ENCODE measurements at places on chromosomes 16 and 17.

- no peak for DNase-seq
These were observed 443.3 kb downstream of the UTP18 start for GRCh38 chr17:51703361-51704341.

DNA sequence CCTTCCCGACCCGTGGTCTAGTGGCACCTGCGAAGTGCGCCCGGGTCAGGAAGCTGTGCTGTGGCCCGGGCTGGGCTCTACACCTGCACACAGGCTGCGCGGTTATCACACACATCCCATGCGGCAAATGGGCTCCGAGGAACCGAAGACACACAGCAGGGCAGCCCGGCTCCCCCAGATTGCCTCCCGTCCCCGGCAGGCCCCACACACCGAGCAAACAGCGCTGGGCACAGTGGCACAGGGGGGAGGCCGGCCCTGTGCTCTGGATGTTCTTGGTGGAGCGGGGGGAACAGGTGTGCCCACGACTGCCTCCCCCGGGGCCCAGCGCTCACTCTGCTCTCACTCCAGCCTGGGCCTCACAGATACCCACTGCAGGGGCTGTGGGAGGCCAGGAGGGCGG lies 28.9 kb upstream of the PABPN1L start:
- DNase-seq: no peak
- no peaks in the 10 kb centered on the region for H3K27me3 ChIP-seq
- no peak overlapping the region for H3K4me3 ChIP-seq
- peaks cover 4% of the 10 kb centered on the region for H3K4me1 ChIP-seq
- no peaks in the 10 kb centered on the region for H3K36me3 ChIP-seq
- no peak overlapping the region for H3K27ac ChIP-seq

DNA sequence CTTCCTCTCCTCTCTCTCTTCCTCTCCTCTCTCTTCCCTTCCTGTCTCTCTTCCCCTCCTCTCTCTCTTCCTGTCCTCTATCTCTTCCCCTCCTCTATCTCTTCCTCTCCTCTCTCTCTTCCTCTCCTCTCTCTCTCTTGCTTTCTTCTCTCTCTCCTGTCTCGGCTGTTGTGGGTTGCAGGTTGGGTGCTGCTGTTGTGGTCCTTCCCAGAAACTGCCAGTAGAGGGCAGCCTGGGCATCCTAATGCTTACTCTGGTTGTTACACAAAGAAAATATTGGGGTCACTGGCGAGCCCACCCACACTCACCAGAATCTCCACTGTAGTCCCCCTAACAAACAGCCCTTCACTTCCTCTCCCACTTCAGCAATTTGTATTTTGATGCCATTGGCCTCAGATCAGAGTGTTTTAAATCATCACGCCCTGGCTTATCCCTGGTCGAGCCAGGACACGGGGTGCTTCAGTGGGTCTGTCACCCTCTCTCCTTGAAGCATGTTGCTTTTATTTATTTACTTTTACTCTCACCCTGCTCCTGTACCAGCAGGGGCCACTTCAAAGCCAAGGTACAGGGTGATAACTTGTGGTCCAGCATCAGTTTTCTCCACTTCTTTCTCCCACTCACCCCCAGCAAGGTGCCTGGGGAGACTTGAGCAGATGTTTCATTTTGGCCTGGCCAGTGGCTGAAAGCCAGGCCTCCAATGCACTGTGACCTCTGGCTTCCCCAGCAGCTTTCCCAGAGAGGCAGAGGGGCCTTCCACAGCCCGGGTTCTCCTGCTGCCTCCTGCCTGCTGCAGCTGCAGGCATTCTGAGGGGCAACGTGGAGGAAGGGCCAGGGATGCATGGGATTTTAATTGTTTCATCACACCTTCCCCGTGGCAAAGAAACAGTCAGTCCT lies 4.7 kb upstream of the MMP15 start:
- peaks cover 2% of the 10 kb centered on the region for H3K36me3 ChIP-seq
- peaks cover 1% of the 10 kb centered on the region for H3K27me3 ChIP-seq
- H3K4me3 ChIP-seq: no peak overlapping the region
- H3K4me1 ChIP-seq: peaks cover 26% of the 10 kb centered on the region
- peak; percentile 61 for DNase-seq
- H3K27ac ChIP-seq: peak overlapping the region; percentile 48

DNA sequence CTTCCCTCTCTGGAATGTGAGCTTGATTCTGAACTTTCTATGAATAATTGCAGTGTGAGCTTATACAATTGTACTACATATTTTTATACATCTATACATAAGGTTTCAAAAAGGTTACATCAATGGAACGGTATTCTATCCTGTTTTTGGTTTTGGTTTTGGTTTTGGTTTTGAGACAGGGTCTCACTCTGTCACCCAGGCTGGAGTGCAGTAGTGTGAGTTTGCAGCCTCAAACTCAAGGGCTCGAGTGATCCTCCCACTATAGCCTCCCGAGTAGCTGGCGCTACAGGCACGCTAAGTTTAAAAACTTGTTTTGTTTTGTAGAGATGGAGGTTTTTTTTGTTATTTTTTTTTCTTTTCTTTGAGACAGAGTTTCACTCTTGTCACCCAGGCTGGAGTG lies 1.1 kb downstream of the CTRB1 start:
- H3K4me1 ChIP-seq: peaks cover 8% of the 10 kb centered on the region
- H3K27me3 ChIP-seq: no peaks in the 10 kb centered on the region
- H3K27ac ChIP-seq: peak overlapping the region; percentile 91
- no peaks in the 10 kb centered on the region for H3K36me3 ChIP-seq
- DNase-seq: no peak

GRCh38 chr16:70302745-70303144 lies 3.8 kb downstream of the DDX19B start:
- no peaks in the 10 kb centered on the region for H3K27me3 ChIP-seq
- peaks cover 16% of the 10 kb centered on the region for H3K36me3 ChIP-seq
- no peak overlapping the region for H3K4me3 ChIP-seq

- DNase-seq: no peak
- H3K36me3 ChIP-seq: no peaks in the 10 kb centered on the region
- no peaks in the 10 kb centered on the region for H3K4me1 ChIP-seq
- no peak overlapping the region for H3K4me3 ChIP-seq
- H3K27me3 ChIP-seq: peaks cover 10% of the 10 kb centered on the region
These were observed 317.2 kb upstream of the MYOCD start for GRCh38 chr17:12348476-12348875.

DNA sequence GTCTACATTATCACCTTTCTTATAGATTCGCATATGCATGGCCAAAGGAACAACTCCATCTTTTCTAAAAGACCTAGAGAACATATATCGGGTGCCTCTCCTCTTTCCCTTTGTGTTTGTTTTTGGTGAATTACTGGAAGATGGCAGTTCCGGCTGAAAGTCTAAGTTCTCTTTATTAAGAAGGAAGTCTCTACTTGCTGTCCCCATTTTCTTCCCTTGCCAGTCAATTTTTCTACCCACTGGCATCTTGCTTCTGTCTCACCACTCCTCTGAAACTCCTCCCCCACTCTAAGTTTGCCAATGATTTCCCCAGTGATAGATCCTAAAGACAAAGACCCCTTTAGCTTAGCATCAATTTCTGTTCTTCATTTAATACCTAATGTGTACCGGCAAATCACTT lies 93.9 kb upstream of the CORO6 start:
- DNase-seq: no peak
- no peak overlapping the region for H3K4me3 ChIP-seq
- no peaks in the 10 kb centered on the region for H3K27me3 ChIP-seq
- peaks cover 24% of the 10 kb centered on the region for H3K36me3 ChIP-seq

DNA sequence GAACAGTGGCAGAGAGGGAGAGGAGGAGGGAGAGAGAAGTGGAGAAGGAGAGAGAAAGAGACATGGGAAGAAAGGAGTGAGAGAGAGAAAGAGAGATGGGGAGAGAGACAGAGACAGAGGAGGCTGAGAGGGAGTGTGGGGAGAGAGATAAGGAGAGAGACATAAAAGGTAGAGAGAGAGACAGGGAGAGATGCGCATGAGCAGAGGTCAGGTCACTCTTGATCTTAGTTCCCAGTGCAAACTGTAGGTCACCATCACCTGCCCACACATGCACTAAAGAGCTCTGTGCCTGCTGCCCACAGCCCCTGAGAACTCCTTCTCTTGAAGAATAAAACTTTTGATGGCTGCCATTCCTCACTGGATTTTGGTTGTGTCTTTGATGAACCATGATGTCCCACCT lies 14.9 kb downstream of the KRT33A start:
- H3K36me3 ChIP-seq: no peaks in the 10 kb centered on the region
- no peaks in the 10 kb centered on the region for H3K27me3 ChIP-seq
- H3K4me3 ChIP-seq: no peak overlapping the region
- peak overlapping the region; percentile 81 for H3K27ac ChIP-seq

GRCh38 chr17:44267818-44268490 lies at the start of gene SLC4A1:
Gene SLC4A1, minus strand, starts transcription at chr17:44268135. Its CDS starts 5,269 bp downstream, at chr17:44262866.
- H3K4me3 ChIP-seq: no peak within 1 kb of the TSS
- no peak for DNase-seq
- peaks cover 3% of the 10 kb centered on the region for H3K27me3 ChIP-seq
- no peak within 1 kb of the TSS for H3K27ac ChIP-seq
- peaks cover 4% of the 10 kb centered on the region for H3K4me1 ChIP-seq
- H3K36me3 ChIP-seq: no peaks in the 10 kb centered on the region

DNA sequence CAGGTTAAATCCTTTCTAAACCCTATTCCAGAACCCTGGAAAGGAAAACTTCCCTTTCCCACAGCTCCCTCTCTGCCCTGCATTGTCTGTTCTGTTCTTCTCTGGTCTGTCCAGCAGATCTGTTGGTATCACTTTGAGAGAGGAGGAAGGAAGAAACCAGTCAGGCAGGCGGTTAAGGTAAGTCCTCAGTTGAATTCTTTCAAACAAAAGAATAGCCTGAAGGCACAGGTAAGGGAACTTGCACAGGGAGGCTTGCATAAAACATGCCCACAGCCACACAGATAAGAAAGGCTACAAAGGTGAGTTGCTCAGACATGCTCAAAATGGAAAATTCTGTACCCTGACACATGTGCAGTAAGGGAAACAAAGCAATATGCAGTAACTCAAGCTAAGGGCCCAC lies 595.7 kb upstream of the CDH5 start:
- no peak overlapping the region for H3K4me3 ChIP-seq
- H3K27ac ChIP-seq: no peak overlapping the region
- DNase-seq: no peak
- H3K4me1 ChIP-seq: no peaks in the 10 kb centered on the region
- peaks cover 3% of the 10 kb centered on the region for H3K27me3 ChIP-seq
- H3K36me3 ChIP-seq: no peaks in the 10 kb centered on the region

- H3K36me3 ChIP-seq: no peaks in the 10 kb centered on the region
- DNase-seq: peak; percentile 70
- peaks cover 14% of the 10 kb centered on the region for H3K4me1 ChIP-seq
These were observed 178.7 kb downstream of the SEC14L1 start for GRCh38 chr17:77319211-77320043.

DNA sequence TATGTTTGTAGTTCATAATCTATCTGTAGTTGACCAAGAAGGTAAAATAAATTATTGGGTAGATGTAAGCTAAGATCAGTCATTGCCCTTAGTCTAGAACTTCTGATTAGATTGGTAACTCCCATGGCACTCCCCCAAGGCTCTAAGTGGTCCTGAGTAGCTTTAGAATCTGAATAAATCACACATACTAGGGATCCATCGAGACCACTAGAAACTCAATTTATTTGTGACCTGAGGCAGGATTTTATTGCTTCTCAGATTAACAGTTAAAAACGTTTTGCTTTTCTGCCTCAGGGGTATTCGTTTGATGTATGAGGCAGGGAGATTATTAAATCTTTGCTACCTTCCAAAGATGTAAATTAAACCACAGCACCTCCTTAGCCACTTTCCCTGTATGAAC lies 24.9 kb downstream of the CMTR2 start:
- peaks cover 1% of the 10 kb centered on the region for H3K36me3 ChIP-seq
- H3K4me1 ChIP-seq: peaks cover 1% of the 10 kb centered on the region
- no peak for DNase-seq
- H3K4me3 ChIP-seq: no peak overlapping the region

- H3K27ac ChIP-seq: no peak overlapping the region
- no peak overlapping the region for H3K4me3 ChIP-seq
- DNase-seq: no peak
- H3K4me1 ChIP-seq: no peaks in the 10 kb centered on the region
- H3K36me3 ChIP-seq: no peaks in the 10 kb centered on the region
These were observed 145.5 kb downstream of the C16orf95 start for GRCh38 chr16:87171723-87172122.

GRCh38 chr17:35577830-35578196 lies 558 bp downstream of the PEX12 start:
- peak overlapping the region; percentile 99 for H3K27ac ChIP-seq
- peak overlapping the region; percentile 96 for H3K4me3 ChIP-seq
- no peak for DNase-seq
- H3K27me3 ChIP-seq: no peaks in the 10 kb centered on the region

DNA sequence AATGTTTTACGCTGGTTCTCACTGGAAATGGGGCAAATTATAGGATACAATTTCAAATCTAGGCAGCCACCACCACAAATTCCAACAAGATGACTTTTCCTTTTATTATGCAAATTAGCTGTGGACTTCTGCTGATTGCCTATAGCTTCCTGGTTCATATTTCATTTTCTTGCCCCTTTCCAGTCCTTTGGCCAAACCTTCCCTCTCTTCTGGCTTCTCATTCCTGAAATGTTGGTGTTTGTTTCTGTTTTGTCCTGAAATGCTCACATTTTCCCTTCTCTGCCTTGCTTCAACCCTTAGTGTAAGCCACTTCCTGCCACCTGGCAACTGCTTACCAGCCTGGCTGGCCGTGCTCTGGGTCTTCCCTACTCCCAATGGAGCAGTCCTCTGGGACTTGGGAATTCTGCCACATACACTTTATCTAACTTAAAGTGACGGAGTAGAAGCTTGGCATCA lies 14.0 kb downstream of the PRSS54 start:
- H3K27ac ChIP-seq: no peak overlapping the region
- peaks cover 8% of the 10 kb centered on the region for H3K27me3 ChIP-seq
- peaks cover 2% of the 10 kb centered on the region for H3K4me1 ChIP-seq
- no peaks in the 10 kb centered on the region for H3K36me3 ChIP-seq
- H3K4me3 ChIP-seq: no peak overlapping the region

GRCh38 chr17:66676421-66676820 lies 158.5 kb upstream of the CACNG5 start:
- H3K4me1 ChIP-seq: peaks cover 50% of the 10 kb centered on the region
- no peaks in the 10 kb centered on the region for H3K27me3 ChIP-seq
- H3K27ac ChIP-seq: no peak overlapping the region

GRCh38 chr17:61723183-61723582 lies 132.2 kb upstream of the NACA2 start:
- H3K4me3 ChIP-seq: no peak overlapping the region
- no peak for DNase-seq
- no peaks in the 10 kb centered on the region for H3K4me1 ChIP-seq
- H3K27me3 ChIP-seq: no peaks in the 10 kb centered on the region

GRCh38 chr17:75570772-75571171 lies 16.8 kb upstream of the MYO15B start:
- no peak overlapping the region for H3K4me3 ChIP-seq
- H3K27me3 ChIP-seq: no peaks in the 10 kb centered on the region
- H3K4me1 ChIP-seq: no peaks in the 10 kb centered on the region
- H3K27ac ChIP-seq: no peak overlapping the region

GRCh38 chr17:8894673-8895578 lies 27.5 kb upstream of the PIK3R6 start:
- DNase-seq: no peak
- H3K4me1 ChIP-seq: peaks cover 60% of the 10 kb centered on the region
- H3K27ac ChIP-seq: peak overlapping the region; percentile 79
- no peaks in the 10 kb centered on the region for H3K36me3 ChIP-seq

GRCh38 chr17:42363767-42364585 lies 24.3 kb downstream of the STAT3 start:
- H3K27ac ChIP-seq: peak overlapping the region; percentile 32
- peak overlapping the region; percentile 18 for H3K4me3 ChIP-seq
- H3K4me1 ChIP-seq: peaks cover 43% of the 10 kb centered on the region
- DNase-seq: no peak

All from naive thymus-derived CD8-positive, alpha-beta T cell (primary cell).